ENCODE measurements at places on chromosomes 6 and 20.

GRCh38 chr6:79394690-79395089, 142.5 kb downstream of the LCA5 start:
- no peak for DNase-seq

DNA sequence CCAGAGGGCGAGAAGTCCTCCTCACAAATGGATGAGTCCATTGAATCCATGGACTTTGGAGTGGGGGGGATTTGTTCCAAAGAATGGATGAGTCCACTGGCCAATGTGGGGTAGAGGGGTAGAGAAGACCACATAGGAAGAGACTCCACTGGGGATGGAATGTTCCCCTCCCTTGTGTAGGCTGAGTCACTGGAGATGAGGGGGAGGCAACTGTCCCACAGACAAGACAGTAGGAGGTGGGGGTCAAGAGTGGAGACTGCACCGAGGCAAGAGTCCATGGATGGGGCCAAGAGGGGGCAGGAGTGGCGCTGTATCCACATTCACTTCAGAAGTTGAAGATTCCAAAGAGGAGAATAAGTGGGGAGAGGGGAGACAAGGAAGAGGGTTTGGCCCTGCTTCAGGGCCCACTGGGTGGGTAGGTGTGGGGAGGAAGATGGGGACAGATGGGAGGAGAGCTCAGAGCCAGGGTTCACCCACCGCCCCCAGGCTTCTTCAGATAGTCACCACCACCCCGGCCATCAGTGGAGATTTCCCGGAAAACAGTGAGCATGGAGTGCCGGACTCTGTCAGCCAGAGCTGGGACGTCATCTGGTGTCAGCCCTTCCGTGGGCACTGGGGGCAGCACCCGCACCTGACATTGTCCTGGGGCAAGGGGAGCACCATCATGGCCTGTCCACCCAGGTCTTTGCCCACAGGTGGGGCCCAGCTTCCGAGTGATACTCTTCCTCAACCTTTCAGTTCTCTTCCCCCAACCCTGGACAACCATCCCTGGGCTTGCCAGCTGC, 4.6 kb downstream of the EGFL8 start:
- DNase-seq: no peak

DNA sequence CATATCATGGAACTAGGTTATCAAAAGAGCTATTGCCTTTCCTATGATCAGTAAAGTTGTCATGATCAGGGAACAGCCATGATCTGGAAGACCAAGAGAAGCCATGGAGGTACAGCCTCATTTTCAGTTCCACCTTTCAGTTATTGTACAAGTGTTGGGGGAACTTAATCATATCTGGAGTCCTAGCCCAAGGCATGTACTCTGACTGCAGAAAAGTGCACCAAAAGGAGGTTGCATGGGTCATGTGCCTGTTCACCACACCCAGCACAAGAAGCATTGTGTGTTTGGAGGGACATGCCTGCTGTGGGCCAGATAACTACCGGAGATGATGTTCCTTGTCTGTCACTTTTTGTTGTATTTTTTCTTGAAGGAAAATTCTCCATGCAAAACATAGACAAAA, 185.8 kb upstream of the MAN1A1 start:
- DNase-seq: no peak

GRCh38 chr20:35226884-35227681, 593 bp downstream of the MMP24 start:
- peak; percentile 40 for DNase-seq

- no peak for DNase-seq
These were observed 2.7 kb downstream of the PCMTD2 start for GRCh38 chr20:64258071-64258823.

- no peak for DNase-seq
These were observed 1.6 kb downstream of the FBXO5 start for GRCh38 chr6:152981219-152981618.
